GM12891 (cell line): ENCODE measurements at places on chromosomes 1 and 21.

GRCh38 chr21:39022035-39022434 lies 161.2 kb downstream of the PSMG1 start:
- no peak for DNase-seq

GRCh38 chr1:90394247-90394646 lies 322.9 kb downstream of the BARHL2 start:
- DNase-seq, result no peak

- DNase-seq, result no peak
Observed at GRCh38 chr1:31183927-31184554, 55.6 kb downstream of the NKAIN1 start.

DNA sequence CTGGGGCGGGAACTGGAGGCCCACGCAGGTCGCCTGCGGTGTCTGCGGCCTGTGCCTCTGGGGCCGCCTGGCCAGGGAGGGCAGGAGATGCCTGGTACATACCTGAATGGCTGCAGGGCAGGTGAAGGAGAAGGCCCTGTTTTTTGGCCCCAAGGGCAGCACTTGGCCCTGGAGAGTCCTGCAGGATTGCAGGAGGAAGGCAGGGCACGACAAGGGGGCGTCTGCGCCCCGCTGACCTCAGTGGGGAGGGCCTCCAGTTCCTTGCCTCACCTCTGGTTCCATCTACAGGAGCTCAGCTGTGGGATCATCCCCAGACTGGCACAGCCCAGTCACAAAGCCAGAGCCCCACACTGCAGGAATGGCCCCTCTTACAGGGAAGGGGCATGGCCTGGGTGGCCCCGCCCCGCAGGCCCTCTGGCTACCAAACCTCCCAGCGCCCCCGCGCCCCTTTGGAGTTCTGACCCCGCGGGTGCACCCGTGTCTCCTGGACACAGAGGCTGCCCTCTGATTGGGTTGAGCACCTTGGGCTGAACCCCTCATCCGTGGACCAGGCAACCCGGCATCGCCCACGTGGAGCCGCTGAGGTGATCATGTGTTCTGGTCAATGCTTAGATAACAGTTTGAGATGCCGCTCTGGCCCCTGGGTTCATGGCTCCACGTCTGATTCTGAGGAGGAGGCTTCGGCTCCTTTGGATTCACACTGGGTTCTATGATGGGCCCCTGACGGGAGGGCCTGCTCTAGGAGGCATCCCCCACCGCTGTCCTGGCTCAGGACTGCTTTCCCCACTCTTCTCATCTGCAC lies 1.3 kb upstream of the PEX10 start:
- DNase-seq, result no peak

DNA sequence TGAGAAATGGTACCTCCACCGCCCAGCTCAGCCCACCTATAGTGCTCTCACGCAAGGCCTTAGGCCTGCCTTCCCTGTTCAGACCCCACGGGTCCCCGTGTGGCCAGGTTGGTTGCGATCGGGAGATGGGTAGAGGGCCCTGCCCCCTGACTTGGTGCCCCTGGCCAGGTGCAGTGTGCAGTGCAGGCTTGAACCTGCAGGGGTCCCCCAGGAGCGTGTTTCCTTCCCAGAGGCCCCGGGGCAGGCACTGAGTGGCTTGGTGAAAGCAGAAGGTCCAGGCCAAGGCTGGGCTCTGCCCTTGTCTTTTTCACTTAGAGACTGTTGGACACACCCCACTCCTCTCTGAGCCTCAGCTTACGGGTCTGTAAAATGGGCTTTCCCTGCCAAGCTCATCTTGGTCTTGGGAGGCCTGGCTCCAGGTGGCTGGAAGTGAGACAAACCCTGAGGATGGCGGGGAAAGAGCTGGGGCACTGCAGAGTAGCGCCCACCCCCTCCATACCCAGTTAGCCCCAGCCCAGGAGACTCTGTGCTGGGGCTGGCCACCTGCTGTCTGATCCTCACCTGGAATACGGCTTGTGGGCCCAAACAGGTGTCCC lies 9.3 kb upstream of the HES5 start:
- DNase-seq, result no peak

- DNase-seq, result no peak
Observed at GRCh38 chr1:8674912-8675311, 142.5 kb downstream of the RERE start.

- no peak for DNase-seq
Observed at GRCh38 chr1:16386454-16387113, 19.5 kb downstream of the SZRD1 start.

DNA sequence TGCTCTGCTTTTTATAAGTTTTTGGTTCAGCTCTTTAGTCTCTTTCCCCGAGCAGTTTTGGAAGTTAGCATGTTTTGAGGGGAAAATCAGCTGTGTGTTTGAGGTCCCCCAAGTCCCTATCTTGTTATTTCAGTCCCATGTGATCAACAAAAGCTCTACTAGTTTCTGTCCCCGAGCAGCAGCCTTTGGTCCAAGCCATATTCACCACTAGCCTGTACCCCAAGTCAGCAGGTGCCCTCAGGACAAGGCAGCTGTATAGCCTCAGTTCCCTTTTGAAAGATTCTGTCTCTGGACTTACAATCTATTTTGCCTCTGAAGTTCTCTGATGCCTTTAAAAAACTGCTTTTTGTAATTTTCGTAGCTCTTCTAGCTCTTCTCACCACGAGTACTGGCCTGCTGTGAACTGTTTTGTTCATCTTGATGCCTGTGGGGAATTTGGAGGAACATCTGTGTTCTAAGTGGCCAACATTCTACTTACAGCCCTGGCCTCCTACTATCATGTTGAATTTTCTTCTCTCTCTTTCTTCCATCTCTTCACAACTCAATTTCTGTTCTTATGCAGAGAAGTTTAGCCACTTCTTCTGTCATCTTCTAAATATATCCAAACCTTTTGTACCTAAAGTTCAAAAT lies 16.7 kb downstream of the UAP1 start:
- DNase-seq, result no peak

DNA sequence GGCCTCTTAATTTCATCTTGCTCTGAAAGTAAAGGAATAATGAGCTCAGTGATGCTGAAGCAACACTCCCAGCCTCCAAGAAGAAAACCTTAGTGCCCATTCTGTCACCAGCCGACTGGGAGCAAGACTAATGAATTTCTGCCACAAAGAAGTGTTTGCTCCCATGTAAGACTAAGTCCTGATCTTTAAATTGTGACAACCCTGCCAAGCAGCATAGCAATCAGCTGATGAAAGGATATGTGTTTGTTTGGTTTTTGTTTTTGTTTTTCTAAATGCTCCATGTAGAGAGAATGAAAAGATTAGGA lies 113.7 kb upstream of the PALMD start:
- no peak for DNase-seq

GRCh38 chr1:243748706-243749283 lies 101.2 kb downstream of the AKT3 start:
- peak; percentile 34 for DNase-seq

DNA sequence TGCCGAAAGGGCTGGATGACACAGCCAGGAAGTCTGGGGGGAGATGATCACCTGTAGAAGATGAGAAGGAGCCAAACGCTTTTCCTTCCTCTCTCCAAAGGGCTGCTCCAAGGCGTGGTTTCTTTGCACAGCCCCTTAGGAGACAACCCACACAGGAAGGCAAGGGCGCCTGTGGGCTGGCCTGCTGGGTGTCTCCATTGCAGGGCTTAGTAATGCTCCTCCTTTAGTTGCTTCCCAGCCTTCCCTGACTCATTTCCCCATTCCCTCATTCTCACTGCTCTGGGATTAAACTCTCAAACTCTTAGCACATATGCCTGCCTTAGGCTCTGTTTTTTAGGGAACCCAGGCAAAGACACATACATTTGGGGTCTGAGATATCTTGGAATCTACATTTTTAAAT lies 1.7 kb upstream of the CLCA1 start:
- DNase-seq, result no peak

- no peak for DNase-seq
Observed at GRCh38 chr1:71228241-71228640, 147.4 kb upstream of the ZRANB2 start.

GRCh38 chr21:31397939-31398338 lies 53.9 kb upstream of the TIAM1 start:
- no peak for DNase-seq

DNA sequence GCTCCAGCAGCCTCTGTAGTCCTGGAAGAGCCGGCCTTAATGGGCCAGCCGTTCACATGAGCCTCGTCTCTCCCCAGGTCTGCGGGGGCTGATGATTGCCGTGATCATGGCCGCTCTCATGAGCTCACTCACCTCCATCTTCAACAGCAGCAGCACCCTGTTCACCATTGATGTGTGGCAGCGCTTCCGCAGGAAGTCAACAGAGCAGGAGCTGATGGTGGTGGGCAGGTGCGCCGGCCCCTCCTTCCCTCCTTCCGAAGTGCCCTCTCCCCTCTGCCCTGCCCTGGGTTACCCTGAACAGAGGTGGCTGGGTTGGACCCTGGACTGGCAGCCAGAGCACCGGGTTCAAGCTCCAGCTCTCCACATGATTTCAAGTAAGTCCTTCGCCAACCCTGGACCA lies 13.1 kb downstream of the SLC5A9 start:
- no peak for DNase-seq

DNA sequence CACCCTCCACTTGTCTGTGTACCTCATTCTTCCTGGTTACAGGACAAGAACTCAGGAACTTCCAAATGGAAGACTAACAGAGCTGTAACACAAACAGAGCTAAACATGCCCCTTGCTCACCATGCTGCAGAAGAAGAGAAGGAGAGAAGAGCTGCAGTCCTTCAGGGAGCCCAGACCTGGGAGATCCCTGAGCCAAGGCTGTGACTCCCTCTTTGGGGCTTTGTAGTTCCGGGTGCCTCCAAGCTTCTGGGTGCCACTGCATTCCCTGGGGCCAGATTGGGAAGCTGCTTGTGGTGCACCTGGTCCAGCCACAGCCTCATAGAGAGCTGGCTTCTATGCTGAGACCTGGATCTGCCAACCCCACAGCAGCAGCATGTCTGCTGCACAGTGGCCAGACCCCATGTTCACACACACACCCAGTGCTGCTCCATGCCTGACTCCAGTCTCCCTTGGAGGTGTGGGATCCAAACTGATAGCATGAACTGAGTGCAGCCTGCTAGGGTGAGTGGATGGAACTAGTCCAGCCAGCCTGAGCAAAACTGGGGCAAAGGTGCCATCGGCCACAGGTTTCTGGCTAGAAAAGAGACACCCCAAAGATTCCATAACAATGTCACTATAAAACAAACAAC lies 263.0 kb upstream of the NRIP1 start:
- no peak for DNase-seq

GRCh38 chr1:184385865-184386311 lies 941 bp upstream of the C1orf21 start:
- no peak for DNase-seq

GRCh38 chr1:2209400-2210083 lies 15.0 kb upstream of the FAAP20 start:
- no peak for DNase-seq

- DNase-seq, result no peak
Observed at GRCh38 chr1:94925004-94925403, 1.9 kb downstream of the CNN3 start.

DNA sequence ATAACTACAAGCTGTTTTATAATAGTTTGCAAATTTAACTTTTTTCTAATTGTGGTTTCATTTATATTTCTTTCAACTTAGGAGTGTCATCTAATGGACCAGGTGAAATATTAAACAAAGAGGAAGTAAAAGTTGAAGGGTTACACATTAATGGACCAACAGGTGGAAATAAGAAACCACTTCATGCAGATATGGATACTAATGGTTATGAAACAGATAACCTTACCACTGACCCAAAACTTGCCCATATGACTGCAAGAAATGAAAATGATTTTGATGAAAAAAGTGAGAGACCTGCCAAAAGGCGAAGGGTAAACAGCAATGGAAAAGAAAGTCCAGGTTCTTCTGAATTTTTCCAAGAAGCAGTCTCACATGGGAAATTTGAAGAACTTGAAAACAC lies 59.7 kb downstream of the MIER1 start:
- no peak for DNase-seq

DNA sequence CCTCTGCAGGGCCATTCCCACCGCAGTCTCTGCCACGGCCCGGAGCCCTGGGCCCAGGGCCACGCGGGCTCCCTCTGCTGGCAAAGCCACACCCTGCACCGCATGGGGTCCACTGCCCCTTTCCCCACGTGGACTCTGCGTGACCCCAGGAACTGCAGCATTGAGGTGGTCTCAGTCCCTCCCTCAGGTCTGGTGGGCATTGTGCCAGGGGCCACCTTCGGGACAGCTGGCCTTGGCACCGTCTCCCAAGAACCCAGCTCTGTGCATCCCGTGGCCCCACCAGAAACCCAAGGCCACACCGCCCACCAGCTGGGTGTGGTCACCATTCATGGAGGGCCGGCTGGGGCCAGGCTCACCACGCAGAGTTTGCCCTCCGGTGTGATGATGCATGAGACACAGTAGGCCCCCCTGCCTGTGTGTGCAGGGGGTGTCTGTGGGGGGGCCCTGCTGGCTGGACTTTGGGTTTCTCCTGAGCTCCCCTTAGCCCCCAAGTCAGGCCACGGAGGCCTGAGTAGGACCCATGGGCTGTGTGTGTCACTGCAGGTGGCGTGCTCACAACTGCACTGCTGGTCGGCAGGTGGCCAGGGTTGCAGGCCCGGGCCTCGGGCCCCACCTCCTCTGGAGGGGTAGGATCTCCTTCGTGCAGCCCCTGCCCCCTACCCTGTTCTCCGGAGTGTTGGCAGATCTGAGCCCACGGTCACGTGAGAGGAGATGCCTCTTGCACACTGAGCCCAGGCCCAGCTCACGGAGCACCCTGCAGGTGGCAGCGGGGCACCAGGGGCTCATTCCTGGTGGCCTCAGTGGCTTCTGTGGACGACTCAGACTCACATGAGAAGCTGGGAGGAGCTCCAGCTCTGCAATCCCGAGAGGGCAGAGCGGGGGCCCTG lies 5.8 kb downstream of the VWA1 start:
- DNase-seq, result peak; percentile 97

DNA sequence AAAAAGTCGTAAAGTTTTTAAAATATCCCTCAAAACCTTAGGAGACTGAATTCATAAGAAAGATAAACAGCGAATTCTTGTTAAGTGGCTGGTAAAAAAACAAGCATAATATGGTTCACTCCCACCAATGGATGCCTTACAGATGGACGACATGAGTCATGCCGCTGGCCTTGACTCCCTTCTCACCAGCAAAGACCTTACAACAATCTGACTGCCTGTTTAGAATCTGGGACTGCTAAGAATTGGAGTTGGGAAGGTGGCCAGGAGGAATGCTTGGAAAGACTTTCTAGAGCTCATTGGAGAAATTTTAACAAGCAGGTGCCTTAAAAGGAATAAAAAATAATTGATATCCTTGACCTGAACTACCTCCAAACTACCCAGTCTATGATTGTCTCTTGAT lies 206.9 kb upstream of the FMN2 start:
- DNase-seq, result no peak

DNA sequence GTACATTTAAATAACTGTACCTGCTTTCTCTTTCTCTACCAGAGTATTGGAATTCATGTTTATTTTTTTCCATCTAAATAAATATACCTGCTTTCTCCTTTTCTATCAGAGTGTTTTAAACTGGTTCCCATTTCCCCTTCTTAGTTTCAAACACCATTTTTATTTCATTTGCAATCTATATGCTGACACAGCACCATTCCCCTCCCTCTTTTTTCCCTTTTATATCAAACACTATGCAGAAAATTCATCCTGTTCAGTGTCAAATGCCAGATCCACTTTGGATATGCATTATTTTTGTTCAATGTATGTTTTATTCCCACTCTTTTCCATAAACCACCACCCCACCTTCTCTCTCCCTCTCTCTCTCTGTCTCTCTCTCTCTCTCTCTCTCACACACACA lies 85.8 kb upstream of the ST6GALNAC5 start:
- no peak for DNase-seq
